ENCODE measurements at places on chromosomes 2 and 18. TPM values are rescaled to one million over a fixed set of nuclear protein-coding genes. Genes with fewer than 3 reads are reported as not detected.

DNA sequence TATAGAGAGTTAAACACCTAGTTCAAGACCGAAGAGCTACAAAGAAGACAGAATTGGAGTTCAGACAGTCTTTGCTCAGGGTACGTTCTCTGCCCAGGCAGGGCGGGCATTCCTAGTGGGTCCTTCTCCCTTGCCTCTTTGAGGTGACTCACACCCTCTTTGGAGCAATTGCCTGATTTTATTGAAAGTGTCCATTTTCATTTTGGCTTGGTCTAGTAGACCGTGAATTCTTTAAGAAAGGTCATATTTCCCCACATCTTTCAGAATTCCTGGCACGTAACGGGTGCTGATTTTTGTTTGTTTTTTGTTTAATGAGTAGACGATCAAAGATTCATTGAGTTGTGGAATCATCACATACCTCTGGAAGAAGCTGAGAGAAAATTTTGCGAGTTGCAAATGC lies 871.5 kb downstream of the RNF144A start:
- DNase-seq = no peak

Gene MARCO
- total RNA-seq = not detected

GRCh38 chr2:6826081-6826913 lies 39.4 kb downstream of the CMPK2 start:
- peak; percentile 78 for DNase-seq

Gene CRYGC
- not detected for total RNA-seq

- no peak for DNase-seq
These were observed 28.9 kb downstream of the LPIN2 start for GRCh38 chr18:2984091-2984490.

Gene C2orf78
- not detected for total RNA-seq

DNA sequence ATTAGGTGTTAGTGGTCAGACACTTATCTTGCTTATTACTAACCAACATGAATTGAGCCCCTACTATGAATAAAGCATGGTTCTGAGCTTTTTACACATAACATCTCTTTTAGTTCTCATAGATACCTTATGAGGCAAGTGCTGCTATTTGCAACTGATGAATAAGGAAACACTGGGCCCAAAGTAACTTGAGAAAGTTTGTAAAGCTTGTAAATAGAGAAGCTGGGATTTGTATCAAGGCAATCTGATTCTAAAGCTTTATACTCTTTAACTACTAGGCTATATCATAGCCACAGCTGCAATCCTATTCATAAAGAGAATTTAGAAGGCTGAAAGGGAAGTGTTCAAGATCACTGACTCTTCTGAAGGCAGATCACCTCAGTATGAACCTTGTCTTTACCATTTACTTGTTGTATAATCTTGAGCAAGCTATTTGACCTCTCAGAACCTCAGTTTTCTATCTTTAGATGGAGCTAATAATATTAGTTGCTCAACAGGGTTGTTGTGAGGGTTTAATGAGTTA lies 60.4 kb downstream of the ABCB11 start:
- no peak for DNase-seq

- no peak for DNase-seq
These were observed 51.3 kb downstream of the SERTAD2 start for GRCh38 chr2:64602436-64602835.

DNA sequence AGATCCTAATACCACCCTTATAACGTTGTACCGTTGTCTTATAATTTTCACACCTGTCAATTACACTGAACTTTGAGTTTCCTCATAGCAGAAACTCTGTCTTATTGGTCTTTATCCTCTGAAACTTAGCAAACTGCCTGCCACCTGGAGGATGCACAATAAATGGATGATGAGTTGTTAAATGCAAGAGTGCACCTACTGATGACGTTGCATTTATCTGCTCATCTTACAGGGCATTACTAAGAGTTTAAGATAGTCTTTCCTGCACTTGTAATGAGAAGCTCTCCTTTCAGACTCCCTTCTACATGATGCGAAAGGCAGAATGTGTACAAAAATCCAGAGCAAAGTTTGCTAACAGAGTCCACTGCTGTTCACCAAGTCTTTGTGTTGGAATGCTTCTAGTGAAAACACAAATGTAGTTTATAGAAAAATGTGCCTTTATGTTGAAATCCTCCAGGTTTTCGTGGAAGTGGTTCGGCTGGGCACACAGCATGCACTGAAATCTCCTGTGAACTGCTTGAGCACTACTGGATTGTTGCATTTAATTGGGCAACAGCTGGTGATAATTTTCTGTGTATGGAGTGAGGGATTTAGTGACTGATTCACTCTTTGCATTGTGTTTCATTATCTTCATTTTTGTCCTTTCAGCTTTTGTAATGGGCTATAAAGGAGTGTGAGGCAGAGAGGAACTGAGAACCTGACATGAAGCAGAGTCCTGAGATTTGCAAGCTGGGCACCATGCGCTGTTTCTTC lies 665.8 kb upstream of the ID2 start:
- no peak for DNase-seq

Gene TOGARAM2
- 3.3 TPM for total RNA-seq

- no peak for DNase-seq
These were observed 104.2 kb upstream of the ODC1 start for GRCh38 chr2:10552220-10552870.

DNA sequence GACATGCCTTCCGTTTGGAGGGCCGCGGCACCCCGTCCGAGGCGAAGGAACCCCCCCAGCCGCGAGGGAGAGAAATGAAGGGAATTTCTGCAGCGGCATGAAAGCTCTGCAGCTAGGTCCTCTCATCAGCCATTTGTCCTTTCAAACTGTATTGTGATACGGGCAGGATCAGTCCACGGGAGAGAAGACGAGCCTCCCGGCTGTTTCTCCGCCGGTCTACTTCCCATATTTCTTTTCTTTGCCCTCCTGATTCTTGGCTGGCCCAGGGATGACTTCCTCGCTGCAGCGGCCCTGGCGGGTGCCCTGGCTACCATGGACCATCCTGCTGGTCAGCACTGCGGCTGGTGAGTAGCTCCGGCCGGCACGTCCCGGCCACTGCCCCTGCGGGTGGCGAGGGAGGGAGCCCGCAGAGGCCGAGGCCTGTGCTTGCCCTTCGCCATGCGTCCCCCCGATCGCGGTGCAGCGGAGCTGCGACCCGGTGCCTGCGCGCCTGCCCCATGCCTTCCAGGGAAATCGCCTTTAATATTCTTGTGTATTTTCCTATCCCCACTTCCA lies 1.2 kb downstream of the BMPR2 start:
- peak; percentile 24 for DNase-seq

DNA sequence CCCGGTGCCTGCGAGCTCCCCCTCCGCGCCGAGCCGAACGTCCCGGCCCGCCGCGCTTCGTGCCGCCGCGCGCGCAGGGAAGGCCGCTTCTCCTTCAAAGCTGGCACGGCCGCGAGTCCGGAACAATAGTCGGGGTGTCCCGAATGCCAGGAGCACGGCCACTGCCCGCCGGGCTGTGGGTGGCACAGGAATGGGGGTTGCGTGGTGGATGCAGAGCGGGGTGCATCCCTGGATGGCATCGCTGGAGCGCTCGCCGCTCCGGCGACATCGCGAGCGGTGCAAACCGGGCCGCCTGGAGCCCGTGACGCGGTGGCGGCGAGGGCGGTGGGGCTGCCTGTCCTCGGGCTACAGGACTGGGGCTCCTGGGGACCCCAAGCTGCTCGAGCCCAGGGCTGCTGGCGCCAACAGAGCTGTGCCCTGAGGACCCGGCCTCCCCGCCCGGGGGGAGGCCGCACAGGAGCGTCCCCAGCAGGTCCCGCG lies 1.1 kb upstream of the SATB2 start:
- peak; percentile 54 for DNase-seq

Gene ATP6V1B1
- total RNA-seq = not detected

- no peak for DNase-seq
These were observed 448.1 kb downstream of the TSN start for GRCh38 chr2:122203523-122203922.

Gene MDH1B
- 0.83 TPM for total RNA-seq

DNA sequence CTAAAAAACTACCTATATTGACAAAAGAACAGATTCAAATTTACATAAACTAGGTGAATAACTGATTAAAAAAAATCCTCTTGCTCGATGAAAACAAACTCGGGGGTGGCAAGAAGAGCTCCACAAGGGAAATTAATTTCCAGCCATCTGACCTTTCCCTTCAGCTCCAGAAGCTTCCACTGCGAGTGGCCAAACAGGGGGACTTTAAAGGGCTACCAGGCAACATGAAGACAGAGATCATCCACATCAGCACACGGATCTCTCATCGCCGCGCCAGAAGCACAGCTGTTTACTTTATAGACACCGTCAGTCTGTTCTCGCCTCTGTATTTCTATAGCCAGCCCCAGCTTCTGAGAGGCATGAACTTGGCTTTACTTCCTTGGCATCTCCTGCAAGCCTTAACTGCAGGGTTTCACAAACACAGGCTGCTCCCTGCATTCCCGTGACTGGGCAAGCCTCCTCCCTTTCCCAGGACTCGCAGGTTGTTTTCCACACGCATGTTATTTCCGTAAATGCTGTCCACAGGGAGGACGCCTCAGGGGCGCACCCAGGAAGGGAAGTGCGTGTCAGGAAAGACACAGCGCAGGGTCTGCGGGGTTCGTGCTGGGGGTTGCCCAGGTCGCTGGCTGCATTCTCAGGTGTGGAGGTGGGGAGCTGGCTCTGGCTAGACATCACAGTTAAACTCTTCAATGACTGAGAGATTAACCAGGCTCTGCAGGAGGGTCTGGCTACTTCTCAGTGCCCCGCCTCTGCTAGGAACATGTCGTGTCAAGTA lies 85.0 kb downstream of the USP40 start:
- DNase-seq = no peak

DNA sequence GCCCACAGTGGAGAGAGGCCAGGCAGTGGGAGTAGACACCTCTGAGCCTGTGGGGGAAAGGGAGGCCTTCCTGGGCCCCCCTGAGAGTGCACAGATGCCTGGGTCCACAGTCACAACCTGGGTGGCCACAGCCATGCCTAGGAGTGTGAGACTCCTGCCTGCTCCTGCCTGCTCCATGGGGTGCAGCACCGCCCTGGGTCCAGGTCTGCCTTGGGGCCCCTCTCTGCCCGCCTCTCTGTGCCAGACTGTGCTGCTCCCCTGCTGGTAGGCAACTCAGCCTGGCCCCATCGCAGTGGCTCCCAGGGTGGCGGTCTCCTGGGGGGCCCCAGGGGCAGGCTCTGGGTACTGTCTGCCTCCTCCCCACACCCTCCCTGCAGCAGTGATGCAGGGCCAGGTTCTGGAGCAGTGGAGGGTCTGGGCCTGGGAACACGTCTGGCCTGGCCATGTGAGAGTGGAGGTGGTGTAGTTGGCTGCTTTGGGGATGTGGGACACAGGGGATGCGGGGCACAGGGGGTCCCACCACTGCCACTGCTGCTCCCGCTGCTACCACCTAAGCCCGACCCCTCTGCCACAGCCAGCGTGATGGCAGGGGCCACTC lies 60.1 kb upstream of the DLX2 start:
- no peak for DNase-seq

- DNase-seq = no peak
These were observed 694.0 kb downstream of the NRXN1 start for GRCh38 chr2:50337944-50338343.

Gene FEV
- not detected for total RNA-seq

GRCh38 chr2:169819106-169819505 lies 5.6 kb downstream of the METTL5 start:
- no peak for DNase-seq

Gene MAPK4
- not detected for total RNA-seq

- no peak for DNase-seq
These were observed 11.6 kb downstream of the TMX3 start for GRCh38 chr18:68703326-68703725.

GRCh38 chr18:68693091-68693815 lies 21.7 kb downstream of the TMX3 start:
- no peak for DNase-seq

DNA sequence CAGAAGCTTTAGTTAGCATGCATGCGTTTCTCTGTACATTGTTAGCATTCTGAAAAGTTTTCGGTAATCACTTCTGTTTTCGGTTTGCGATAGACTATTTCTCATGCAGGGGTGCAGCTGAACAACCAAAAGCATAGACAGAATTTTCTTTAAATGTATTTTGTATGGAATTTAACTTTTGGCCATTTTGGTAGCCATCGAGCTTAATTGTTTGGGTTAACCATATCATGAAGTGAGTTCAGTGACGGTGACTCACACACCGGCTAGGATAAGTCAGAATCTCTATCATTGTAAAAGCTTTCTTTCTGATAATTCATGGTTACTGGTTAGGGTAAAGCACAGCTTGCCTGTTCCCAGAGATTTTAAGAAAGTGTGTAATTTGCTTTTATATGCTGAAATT lies 107.2 kb downstream of the CD226 start:
- no peak for DNase-seq

Gene DNAJC5G
- total RNA-seq = not detected

Gene CRYBA2
- not detected for total RNA-seq

DNA sequence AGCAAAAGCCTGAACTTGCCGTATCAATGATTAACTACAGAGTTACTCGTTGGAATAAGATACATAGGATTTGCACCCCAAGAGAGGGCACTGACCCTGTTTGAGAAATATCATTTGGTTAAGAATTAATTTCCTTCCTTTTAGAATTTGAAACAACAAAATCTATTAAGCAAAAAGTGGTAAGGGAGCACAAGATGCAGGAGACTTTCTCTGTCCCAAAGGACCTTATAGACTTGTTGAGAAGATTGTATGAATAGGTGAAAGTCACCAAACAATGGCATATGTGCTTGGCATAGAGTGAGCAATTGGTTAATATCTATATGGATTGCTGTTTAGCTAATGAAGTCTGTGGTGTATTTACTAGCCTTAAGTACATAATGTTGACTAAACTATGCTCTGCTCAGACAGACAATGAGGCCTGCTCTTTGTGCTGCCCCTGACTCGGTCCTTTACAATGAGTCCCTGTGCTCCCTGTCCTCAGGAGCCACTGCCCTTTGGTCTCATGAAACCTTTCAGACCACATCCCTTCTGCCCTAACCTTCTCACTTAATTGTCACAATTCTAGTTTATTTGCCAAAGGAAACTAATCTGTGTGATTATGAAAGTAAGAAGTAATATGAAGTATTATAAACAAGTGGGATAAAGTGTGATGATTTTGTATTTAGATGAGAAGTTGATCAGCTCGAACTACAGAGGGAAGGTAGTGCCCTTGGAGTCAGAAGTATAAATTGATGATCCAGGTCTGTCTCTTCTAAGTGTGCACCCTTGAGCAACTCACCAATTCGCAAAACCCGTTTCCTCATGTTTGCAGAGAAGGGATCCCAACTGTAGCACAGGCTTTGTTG lies 21.2 kb upstream of the HNMT start:
- DNase-seq = no peak

GRCh38 chr2:195520671-195521155 lies 136.3 kb upstream of the SLC39A10 start:
- DNase-seq = no peak

Data from activated CD4-positive, alpha-beta T cell treated with anti-CD3 and anti-CD28 coated beads for 36 hours (primary cell).